ENCODE measurements at places on chromosomes 6 and 20.

DNA sequence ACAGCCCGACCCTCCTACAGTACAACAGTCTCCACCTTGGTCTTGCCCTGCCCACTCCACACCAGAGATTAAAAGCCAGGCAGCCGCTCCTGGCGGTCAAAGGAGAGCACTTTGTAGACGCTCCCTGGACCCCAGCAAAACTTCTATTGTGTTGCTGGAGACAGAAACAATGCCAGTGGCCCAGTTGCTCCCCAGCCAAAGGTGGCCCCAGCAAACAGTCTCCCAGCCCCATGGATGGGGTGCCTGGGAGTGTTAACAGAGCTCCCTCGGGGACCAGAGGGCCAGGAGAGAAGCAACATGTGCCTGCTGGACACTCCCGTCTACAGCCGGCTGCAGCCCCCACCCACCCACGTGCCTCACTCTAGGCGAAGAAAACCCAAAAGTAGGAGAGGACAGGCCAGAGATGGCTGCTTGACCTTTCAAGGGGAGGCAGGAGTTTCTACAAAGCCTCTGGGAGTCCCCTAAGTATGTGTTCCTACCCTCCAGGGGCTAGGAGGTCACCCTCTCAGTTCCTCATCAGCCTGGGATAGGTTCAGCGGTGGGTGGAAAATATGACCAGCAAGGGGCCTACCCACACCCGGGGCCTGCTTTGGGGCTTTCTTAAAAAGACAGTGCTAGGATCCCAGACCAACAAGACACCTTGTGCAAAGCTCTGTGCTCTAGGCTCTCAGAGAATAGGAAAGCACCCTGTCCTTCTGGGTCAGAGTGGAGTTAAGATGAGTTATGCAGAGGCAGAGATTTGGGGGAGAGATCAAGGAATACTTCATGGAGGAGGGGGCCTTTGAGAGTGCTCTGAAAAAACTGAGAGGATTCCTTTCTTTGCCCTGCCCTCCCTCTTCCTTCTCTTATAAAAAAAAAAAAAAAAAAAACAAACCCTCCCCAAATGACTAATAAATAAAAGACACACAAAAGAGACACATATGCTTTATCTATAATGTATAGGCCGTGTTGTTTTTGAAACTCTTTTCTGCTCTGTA, 19.0 kb upstream of the PREX1 start:
- peak; percentile 61 for DNase-seq

GRCh38 chr6:39530201-39530759, 194.9 kb downstream of the KIF6 start:
- DNase-seq, result no peak

DNA sequence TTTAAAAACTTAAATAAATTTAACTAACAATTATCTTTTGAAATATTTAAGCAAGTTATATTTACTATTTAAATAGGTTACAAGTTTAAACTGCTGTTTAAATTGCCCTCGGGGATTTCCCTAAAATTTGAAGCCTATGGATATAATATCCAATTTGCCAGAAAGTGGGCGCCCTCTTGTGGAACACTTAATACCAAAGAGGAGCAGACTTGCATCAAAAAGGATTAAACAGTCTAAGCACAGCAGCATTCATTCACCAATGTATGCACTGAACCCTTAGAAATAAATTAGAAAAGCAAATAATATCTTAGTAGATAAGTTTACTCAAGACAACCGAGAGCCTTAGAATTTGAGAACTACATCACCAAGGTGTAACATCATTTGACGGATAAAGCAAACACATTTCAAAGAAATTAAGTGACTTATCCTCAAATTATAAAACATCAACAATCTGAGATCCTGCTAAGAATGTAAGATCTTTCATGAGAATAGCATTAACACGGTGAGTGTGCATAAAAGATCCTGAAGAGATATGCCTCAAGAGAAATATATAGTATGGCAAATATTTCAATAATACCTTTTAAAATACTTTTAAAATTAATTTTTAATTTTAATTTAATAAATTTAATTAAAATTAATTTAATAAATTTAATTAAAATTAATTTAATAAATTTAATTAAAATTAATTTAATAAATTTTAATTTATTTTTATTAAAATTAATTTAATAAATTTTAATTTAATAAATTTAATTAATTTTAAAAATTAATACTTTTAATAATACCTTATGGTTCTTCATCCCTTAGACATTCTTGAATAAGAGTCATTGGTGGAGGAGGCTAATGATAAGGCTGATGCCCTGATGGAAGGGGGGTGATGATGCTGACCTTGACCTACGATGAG, 11.5 kb upstream of the MEP1A start:
- DNase-seq, result no peak

GRCh38 chr6:132927713-132928112, 113.3 kb downstream of the RPS12 start:
- no peak for DNase-seq

DNA sequence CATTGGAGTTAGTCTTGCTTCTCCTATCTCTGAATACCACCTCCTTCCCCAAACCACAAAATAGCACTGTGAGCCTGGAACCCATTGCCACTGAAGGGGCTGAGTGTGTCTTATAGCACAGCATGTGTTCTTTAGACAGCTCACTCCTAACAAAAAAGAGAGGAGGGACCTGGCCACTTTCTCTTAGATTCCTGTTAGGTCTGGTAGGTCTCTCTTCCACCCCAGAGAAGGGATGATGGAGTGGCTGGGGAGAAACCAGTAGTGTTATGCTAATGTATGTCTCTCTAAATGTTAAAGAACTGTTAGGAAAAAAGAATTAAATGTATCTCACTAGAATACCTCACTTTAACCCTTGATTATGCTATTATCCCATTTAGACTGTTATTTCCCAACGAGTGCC, 340.3 kb downstream of the EPHA7 start:
- DNase-seq, result no peak

GRCh38 chr6:72654071-72654621, 32.3 kb downstream of the KCNQ5 start:
- no peak for DNase-seq

GRCh38 chr20:44411020-44411756, 55.7 kb downstream of the HNF4A start:
- no peak for DNase-seq

- no peak for DNase-seq
These were observed 113.7 kb upstream of the LOC128125822 start for GRCh38 chr6:63458480-63459115.

- no peak for DNase-seq
These were observed 151.6 kb upstream of the PDE10A start for GRCh38 chr6:165814679-165815078.

DNA sequence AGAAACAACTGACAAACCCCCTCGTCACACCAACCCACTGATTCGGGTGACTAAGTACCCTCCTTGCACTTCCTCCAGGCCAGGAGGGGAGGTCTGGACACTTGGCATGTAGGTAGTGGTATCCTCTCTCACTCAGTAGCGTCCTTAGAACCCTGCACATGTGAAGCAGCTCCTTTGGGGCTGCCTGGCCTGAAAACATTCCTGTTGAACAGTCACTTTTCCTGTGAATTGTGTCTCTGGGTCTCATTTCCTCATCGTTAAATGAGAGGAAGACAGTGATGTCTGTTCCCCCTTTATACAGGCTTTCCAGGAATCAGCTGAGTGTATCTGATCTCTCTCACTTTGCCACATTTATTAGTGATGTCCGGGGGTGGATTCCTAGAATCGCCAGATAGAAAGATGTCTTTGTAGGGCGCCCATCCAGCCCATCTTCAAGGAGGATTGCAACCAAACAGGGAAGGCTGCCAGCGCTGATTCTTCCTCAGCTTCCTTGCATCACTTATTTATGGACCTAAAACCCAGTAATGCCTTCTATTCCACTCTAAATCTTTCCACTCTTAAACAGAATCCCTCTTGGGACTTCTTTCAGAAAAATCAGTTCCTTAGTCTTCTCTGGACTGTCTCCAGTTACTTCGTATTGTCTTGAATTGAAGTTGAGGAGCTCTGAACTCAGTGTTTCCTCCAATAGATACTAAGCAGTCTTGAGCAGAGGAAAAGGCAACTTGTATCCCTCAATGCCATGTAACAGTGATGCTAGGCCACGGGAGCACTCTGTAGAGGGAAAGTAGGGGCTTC, 9.4 kb upstream of the POPDC3 start:
- no peak for DNase-seq

GRCh38 chr6:1018041-1018440, 293.9 kb upstream of the FOXQ1 start:
- DNase-seq, result no peak

DNA sequence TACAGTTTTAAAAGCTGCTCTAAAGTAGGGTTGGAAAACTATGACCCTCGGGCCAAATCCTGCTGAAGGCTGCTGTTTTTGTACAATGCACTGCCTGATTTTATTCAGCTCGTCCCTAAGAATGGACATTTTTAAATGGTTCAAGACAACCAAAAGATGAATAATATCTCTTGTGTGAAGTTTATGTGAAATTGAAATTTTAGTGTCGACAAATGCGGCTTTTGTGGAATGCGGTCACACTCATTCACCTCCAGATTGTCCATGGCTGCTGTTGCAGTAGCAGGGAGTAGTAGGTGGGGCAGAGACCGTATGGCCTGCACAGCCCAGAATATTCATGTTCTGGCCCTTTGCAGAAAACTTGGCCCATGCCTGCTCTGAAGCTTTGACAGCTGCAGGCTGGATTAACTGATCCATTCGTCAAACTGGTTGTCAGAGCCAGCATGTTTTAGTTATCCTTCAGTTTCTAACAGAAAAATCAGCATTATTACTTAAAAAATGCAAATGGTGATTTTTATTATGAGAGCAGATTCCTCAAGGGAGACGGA, 91.6 kb downstream of the PSMG4 start:
- DNase-seq, result no peak

DNA sequence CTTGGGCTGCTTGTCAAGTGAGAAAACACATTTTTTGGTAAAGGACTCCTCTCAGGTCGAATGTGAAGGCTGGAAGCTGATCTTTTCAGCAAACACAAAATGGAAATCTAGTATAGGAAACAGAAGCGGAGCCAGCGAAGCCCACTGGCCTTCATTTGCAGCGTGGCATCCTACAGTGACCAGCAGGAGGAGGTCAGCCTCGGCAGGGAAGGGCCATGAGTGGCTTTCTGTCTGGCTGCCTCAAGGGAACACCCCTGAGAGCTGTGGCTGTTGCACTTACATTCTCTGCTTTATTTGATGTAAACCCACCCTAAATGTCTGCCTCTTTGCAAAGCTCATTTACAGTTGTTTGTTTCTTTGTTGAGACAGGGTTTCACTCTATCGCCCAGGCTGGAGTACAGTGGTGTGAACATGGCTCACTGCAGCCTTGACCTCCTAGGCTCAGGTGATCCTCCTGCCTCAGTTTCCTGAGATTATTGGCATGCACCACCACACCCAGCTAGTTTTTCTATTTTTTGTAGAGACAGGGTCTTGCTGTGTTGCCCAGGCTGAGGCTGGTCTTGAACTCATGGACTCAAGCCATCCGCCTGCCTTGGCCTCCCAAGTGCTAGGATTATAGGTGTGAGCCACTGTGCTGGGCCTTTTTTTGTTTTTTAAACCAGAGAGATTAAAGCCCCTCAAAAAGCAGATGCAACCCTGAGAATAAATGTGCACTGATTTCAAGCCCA, 322.0 kb upstream of the SOX4 start:
- no peak for DNase-seq

- DNase-seq, result no peak
These were observed 10.4 kb downstream of the TAF4 start for GRCh38 chr20:62055106-62055861.

- DNase-seq, result no peak
These were observed 73.1 kb upstream of the QKI start for GRCh38 chr6:163341224-163342061.

DNA sequence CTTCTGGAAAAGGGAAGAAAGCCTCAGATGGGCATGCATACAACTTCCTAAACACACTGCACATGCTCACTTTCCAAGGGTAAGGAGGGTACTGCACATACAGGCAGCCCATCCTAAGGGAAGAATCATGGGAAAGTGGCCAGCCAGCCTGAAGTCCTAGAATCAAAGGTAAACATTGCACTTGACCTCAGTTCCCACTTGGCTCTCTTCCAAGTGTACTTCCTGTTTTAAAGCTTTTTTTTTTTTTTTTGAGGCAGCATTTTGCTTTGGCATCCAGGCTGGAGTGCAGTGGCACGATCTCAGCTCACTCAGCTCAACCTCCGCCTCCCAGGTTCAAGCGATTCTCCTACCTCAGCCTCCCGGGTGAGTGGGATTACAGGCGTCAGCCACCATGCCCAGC, 225.3 kb upstream of the EPHA7 start:
- DNase-seq, result no peak

GRCh38 chr6:114344246-114344970, 1.6 kb upstream of the HS3ST5 start:
- no peak for DNase-seq

GRCh38 chr6:125236536-125237327, 65.0 kb downstream of the HDDC2 start:
- DNase-seq, result no peak

DNA sequence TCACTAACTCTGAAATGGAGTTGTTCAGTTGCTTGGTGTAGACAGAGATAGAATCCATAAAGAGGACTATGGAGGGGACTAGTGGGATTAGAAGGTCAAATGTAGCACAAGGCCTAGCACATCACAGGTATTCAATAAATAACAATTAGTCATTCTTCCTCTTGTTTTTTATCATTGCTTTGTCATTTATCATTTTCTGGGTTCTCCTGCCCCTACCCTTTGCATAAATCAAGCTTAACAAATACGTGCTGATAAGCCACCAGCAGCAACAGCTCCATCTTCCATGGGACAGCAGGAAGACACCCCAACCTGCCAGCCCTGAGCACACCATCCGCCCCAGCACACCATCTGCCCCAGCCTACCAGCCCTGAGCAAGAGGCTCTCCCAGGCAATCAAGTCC, 23.1 kb downstream of the TRAM2 start:
- no peak for DNase-seq

DNA sequence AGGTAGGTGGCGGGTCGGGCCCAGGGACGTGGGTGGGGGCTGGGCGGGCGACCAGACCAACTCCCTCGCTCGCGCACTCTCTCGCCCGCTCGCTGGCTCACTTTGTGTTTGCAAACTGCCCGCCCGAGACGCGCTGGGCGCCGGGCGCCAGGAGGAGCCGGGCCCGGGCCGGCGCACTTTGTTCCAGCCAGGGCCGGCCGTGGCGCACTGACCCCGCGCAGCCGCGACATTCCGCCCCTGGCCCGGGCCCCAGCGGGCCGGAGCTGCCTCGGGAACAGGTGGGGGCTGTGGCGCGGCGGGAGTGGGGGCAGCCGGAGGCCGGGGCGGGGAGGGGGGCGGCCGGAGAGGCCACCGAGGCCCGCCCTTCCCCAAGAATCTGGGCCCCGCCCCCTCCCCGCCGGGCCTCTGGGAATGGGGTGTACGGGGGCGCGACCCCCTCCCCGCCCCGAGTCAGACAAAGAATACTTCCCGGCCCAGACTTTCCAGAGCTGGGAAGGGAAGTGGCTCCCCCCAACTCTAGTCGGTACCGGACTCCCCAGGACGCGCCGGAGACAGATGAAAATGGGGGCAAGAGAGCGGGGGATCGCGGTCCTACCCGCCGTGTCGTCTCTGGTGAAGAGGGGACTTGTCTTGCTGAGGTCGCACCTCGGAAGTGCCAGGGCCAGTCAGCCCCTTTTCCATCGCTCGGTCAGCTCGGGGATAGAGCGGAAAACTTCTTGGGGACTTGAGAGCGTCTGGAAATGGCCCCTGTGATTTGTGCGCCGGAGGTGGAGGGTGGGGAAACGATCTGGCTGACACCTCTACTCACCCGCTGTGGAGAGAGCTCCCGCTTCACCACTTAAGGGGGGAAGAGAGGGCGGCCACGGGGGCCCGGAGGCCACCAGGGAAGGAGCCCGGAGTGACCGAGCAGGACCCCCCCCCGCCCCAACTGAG, 951 bp downstream of the FOXP4 start:
- peak; percentile 43 for DNase-seq

Data from activated B cell treated with CpG ODN at 0.5 μM for 24 hours (primary cell).